ENCODE measurements at places on chromosomes 2 and 18. TPM values are rescaled to one million over a fixed set of nuclear protein-coding genes. Genes with fewer than 3 reads are reported as not detected.
A peak's percentile ranks its signal among the peaks of the same experiment; 100 is the strongest.

PRSS56 gene
- total RNA-seq = not detected

PTPN2 gene
- 97.9 TPM for total RNA-seq

HNMT gene
- total RNA-seq = 91.3 TPM

ALPP gene
- not detected for total RNA-seq

RAB1A gene
- total RNA-seq = 120 TPM

- no peak for DNase-seq
These were observed 71.7 kb downstream of the COL3A1 start for GRCh38 chr2:189045836-189046235.

- DNase-seq = no peak
These were observed 367.9 kb downstream of the TNS1 start for GRCh38 chr2:217634871-217635270.

- DNase-seq = no peak
These were observed 14.1 kb downstream of the NRP2 start for GRCh38 chr2:205696331-205696926.

- peak; percentile 55 for DNase-seq
These were observed 619 bp upstream of the FAM168B start for GRCh38 chr2:131093696-131094462.

DNA sequence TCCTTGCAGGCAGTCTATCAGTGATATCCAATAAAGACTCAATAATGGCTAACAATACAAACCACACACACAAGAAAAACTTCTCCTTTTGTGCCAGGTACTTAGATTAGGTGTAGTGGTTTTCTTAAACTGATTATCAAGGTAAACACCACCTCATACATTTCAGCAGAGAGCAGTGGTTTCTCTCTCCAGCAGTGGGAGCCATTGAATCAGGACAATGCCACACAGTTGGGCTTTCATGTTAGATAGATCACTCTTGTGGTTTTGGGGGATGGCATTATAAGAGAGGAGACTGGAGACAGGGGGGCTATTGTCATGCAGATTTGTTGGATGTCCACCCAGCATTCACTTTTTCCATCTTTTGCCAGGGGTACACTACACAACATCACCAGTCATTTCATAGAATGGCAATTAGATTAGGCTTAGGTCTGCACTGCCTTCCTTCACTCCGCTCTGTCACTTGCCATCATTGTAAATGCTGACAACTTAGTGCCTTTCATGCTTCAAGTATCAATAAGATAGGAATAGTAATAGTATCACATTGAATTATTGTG is 13.6 kb upstream of the IRS1 start:
- no peak for DNase-seq

GRCh38 chr2:182299632-182300031 is 127.2 kb downstream of the PDE1A start:
- no peak for DNase-seq

GRCh38 chr2:17299891-17300540 is 218.2 kb downstream of the RAD51AP2 start:
- DNase-seq = no peak

DNA sequence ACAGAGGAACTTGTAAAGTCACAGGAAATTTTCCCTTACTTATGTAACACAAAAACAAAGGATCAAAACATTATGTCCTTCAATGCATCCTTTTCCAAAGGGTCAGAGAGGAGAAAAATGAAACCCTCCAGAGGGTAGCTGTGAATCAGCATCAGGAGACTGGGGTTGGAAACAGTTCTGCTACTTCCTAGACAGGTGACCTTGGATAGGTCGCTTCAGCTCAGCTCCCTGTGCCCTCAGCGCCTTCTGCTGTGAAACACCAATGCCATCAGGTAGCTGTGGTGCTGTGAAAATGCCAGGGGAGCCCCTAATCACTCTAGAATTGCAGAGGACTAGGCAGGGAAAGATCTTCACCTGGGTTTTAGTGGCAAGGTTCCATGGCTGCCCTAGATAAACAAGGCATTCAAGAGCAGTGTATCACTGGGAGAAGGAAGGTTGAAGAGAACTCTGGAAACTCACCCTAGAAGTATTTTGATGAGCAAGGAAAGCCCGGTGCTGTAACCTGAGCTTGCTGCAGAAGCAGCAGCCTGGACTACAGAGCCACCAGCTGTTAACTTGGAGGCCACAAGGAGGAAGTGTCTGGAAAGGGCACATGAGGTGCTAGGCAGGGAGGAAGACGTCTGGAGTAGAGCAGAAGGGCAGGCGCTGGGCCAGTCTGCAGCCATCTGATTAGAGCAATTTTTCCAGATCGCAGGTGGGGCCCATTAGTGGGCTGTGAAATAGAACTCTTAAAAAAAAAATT is 100.7 kb upstream of the MCFD2 start:
- DNase-seq = no peak

DNA sequence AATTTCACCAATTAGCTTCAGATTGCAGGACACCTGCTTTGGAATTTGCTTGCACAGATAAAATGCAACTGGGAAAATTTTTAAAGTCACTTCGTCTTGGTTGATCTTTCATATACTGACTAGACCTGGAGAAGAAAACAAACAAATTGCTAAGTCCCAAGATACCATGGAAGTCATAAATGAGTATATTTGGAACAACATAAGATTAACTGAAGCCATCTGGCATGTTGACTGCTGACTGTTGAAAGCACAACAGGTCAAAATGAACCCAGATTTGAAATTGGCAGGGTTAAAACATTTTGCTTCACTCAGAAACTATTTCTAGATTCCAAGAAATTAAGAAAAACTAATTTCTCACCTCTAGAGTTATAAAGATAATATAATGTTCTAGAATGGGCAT is 470.7 kb downstream of the LPIN1 start:
- no peak for DNase-seq

GRCh38 chr2:240766072-240766471 is 53.9 kb downstream of the KIF1A start:
- DNase-seq = no peak

DNA sequence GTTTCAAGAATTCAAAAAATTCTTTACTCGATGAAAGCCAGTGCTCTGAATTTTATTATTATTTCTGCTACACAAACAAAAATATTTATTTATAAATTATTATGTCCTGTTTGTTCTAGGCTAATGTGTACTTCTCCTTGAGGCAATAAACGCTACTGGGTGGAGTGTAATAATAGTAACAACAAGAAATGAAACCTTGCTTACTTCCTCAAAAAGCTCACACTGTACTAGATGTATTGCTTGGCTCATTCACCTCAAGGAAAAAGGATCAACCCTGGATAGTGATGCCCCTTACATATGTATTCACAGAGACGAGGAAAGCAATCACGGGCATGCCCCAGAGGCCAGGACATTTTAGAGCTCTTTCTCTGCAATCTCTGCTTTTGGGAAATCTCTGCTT is 685.6 kb upstream of the NXPH2 start:
- no peak for DNase-seq

GRCh38 chr18:9068346-9068745 is 34.2 kb upstream of the NDUFV2 start:
- no peak for DNase-seq

GRCh38 chr2:98946855-98947254 is 10.8 kb upstream of the CRACDL start:
- no peak for DNase-seq

DNA sequence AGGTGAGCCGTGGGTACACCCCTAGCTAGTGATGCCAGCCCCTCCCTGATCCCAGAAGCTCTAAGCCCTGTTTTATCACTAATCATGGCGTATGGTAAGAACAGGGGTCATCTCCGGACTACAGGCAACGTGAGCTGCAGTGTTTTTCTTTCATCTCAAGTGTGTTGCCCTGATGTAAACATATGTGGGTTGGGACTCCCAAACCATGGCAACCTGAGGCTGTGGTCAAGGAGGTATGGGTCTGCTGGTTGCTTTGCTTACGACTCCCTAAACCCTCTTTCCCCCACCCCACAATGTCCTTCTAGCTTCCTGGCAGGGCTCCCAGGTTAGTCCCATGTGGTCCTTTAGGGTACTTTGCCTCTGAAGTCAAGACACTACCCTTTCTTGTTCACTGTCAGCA is 53.6 kb upstream of the AFF3 start:
- DNase-seq = no peak

- no peak for DNase-seq
These were observed 51.7 kb downstream of the NOP58 start for GRCh38 chr2:202317080-202317857.

DNA sequence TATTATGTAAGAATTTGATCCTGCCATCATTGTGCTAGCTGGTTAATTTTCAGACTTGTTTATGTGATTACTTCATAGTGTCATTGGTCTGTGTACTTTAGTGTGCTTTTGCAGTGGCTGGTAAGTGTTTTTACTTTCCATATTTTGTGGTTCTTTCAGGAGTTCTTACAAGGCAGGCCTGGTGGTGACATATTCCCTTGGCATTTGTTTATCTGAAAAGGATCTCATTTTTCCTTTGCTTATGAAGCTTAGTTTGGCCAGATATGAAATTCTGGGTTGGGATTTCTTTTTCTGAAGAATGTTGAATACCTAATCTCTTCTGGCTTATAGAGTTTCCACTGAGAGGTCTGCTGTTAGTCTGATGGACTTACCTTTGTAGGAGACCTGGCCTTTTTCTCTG is 72.8 kb upstream of the MC4R start:
- DNase-seq = no peak

- DNase-seq = no peak
These were observed 38.4 kb downstream of the CYP26B1 start for GRCh38 chr2:72109291-72109690.
